Astrocyte of the spinal cord (primary cell): ENCODE measurements at places on chromosomes 16 and 17.
A peak's percentile ranks its signal among the peaks of the same experiment; 100 is the strongest.

DNA sequence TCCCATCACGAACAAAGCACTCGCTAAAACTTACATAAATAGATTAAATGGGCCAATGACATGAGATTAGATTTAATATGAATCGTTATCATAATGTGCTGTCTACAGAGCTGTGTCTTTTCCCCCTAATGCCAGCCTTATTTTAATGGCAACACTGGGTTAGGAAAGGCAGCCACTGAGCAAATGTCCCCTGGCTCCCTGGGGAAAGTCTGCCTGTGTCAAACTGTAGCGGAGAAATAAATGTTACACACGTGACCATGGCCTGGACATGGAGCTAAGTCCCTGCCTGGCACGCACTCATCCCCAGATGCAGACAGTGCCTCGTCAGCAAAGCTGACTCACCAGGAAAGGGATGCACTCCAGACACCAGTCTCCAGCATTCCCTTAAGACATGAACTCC lies 61.3 kb upstream of the SDK2 start:
- DNase-seq, result peak; percentile 14

DNA sequence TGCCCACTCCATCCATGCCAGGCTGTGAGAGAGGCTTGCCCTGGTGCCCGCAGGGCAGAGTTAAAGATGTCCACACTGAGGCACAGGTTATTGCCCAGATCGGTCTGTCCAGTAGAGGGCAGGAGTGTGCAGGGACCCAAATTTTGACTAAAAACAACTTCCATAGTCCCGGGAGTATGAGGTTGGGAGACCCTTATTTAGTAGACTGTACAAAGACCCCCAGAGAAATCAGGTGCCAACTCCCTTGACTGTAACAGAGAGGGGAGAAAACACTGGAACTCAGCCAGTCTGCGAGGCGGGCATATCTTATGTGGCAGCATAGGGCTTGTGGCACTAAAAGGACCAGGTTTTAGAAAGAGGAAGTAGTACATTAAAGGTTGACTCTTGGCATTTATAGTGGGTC lies 43.4 kb downstream of the HNF1B start:
- no peak for DNase-seq

GRCh38 chr17:11511696-11512095 lies 86.6 kb upstream of the DNAH9 start:
- no peak for DNase-seq

DNA sequence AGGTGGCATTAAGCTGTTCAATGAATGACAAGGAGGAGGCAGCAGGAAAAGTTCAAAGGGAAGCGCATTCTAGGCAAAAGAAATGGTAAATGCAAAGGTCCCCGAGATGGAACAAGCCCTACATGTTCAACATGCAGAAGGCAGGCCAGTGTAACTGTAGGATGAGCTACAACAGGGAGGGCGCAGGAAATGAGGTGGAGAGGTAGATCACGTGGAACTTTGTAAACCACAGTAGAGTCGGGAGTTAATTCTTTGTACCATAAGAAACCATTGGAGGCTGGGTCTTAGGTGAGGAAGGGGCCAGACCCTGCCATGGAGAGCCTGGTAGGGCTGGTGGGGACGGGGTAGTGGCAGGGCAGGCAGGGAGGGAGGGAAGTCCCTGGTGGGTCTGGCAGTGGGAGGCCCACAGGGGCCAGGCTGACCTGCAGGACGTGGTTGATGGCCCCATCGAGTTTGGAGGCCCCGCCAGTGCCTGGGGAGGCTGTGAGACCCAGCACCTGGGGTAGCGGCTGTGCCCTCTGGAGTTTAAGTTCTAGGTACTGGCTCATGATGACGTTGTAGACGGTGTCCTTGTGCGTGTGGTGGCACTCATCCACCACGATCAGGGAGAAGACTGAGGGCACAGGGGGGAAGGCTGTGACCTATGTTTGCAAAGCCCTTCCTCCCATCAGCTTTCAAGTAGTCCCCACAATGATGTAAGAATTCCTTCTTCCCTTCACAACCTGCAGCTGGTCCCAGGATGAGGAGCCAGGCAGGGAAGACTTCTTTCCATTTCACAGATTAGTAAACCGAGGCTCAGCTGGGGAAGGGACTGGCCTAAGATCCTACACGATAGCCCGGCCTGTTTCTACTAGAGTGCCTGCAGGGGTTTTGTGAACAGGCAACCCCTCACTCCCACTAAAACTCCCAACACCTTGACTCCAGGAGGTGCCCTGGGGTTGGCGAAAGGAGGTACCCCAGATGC lies 1.9 kb downstream of the DHX58 start:
- no peak for DNase-seq

- DNase-seq, result no peak
Observed at GRCh38 chr16:55658898-55659420, 3.2 kb downstream of the SLC6A2 start.

DNA sequence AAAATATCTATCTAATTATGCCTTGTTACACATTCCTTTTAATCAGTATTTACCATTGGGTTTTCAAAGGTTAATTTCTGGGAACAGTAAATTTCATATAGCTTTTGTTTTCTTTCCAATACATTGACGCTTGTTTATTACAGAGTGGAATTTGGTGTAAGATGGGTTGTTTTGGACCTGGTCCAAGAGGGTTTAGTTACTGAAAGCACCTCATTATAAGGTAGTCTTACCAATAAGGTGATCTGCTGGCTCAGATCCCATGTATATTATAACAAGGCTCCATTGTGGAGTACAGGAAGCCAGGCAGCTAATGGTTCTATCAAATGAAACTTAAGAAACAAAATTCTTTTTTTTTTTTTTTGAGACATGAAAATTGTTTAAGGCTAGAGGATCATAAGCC lies 87.3 kb upstream of the NACA2 start:
- no peak for DNase-seq

GRCh38 chr16:25217921-25218320 lies 1.2 kb downstream of the AQP8 start:
- no peak for DNase-seq

DNA sequence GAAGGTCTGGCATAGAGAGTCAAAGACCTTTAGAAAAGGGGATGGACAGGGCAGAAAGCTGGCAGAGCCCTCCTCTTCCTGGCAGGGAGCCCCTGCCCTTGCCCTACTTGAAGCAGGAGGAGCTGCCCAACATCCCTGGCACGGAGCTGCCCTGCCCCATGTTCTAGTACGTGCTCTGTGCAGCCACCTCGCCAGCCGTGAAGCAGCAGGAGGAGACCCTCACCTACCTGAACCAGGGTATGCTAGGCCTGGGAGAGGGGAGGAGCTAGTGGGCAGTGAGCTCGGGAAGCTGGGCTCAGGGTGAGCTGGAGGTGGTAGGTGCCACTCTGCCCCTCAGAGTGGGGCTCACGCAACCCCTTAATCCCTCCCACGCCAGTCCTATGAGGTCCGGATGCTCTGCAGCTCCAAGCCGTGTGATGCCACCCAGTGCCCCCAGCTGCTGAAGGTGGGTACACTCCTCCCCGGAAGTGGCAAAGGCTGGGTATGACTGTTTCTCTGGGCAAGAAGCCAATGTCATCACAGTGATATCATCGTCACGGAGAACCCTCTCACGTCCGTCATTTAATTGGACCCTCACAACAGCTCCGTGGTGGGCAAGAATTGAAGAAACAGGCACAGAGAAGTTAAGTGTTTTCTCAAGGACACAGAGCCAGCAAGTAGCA lies 12.7 kb upstream of the STAC2 start:
- DNase-seq, result no peak

DNA sequence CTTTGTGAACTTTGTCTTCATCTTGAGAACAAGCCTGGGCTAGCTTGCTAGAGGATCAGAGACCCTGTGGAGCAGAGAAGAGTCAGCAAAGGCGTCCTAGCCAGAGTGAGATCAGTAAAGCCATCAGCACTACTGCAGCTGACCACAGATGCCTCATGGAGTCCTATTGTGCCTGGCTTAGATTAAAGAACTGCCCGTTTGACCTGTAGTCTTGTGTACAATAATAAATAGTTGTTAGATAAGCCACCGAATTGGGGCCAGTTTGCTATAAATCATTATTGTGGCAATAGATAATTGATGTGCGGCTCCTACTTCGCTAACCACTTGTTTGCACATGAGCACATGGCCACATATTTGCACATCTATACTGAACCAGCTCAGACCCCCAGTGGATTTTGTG lies 103.0 kb downstream of the CYLD start:
- DNase-seq, result no peak

GRCh38 chr17:57158325-57158724 lies 73.3 kb downstream of the AKAP1 start:
- no peak for DNase-seq

GRCh38 chr16:12160815-12161550 lies 184.4 kb downstream of the SNX29 start:
- DNase-seq, result no peak

DNA sequence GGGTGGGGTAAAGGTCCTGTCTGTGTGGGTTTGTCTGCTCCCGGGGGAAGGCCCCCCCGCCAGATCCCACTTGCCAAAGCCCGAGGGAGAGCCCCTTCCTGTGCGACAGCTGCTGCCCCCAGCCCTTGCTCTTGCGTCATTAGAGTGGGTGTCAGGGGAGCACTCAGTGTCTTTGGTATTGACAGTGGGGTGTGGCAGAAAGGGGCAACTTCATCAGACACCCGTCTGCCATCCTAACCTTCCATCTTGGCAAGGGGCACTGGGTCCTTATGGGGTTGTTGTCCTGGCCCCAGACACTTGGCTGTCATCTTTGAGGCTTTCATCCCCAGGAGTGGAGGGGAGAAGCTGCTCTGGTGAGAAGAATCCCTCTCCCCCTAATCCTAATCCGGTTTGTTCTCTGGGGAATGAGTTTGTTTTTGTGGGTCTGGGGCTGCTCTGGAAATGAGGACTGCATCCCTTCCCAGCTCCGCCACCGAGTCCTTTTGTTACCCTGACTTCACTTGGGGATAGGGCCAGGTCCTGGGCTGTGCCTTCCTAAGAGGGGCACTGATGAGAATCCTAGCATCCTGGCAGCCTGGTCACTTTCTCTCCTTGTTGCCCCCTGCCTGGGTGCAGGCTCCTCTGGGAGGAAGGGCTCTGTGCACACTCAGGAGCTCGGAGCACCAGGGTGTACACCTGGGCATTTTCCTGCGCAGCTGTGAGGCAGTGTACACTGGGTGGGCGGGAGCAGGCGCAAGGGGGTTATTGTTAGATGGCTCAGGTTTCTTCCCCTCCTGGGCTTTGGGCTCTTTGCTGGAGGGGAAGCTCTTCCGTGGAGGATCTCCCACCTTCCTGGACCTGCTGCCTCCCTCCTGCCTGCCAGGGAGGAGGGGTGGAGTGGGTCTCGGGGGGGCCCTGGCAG lies 21.1 kb downstream of the GJD3 start:
- DNase-seq, result no peak

- DNase-seq, result peak; percentile 29
Observed at GRCh38 chr17:5282642-5283217, 646 bp downstream of the RABEP1 start.

GRCh38 chr17:50175035-50175807 lies 9.4 kb downstream of the SGCA start:
- no peak for DNase-seq

DNA sequence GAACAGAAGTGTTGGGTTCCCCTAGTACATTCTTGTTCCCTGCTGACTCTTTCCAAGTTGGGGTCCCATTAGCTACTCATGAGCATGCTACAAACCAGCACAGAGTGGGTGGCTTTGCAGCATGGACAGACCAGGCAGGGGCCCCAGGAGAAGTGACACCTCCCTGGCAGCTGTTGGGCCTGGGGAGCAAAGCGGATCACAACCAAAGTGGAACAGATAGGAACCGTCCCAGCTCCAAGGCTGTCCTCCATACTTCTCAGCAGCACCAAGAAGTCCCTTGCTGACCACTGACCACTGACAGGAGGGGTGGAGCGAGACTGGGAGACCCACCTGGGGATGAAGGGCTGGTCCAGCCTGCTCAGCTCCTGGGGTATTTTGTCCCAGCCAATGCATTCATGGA lies 12.4 kb upstream of the GFAP start:
- DNase-seq, result no peak

GRCh38 chr16:50202926-50203624 lies 50.0 kb downstream of the TENT4B start:
- peak; percentile 95 for DNase-seq

DNA sequence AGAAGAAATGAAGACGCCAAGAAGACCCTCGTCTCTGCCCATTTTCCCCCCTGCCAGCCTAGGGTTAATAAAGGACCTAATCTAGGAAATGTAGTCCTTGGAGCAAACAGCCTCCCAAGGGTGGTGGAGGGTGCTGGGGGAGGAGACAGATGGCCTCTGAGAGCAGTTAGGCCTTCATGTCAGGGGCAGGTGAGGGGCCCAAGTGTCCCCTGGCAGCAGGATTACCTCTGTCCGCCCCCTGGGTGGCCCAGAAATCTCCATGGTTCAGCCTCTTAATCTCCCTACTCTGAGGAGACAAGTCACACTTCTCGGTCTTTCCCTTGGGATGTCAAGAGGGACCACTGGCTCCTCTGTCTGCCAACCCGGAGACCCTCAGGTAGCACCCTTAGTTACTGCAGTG lies 365.4 kb upstream of the TNRC6C start:
- no peak for DNase-seq

- DNase-seq, result no peak
Observed at GRCh38 chr17:49875685-49876084, 27.8 kb upstream of the TAC4 start.

DNA sequence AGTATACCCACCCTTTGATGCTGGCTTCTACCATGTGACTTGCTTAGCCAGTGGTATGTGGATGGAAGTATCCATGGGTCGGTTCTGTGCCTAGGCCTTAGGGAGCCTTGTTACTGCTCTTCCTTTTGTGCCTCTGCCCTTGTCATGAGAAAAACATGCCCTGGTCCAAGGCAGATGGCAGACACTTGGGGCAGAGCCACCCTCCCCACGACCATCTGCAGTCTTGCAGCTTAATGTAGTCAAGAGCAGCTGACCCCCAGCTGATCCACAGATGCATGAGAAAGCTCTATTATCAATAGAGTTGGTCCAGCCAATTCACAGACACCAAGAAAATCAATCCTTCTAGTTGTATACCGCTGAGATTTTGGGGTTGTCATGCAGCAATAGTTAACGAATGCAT lies 95.7 kb downstream of the SLC39A11 start:
- DNase-seq, result no peak

GRCh38 chr16:4184038-4184702 lies 57.7 kb downstream of the SRL start:
- no peak for DNase-seq

- DNase-seq, result no peak
Observed at GRCh38 chr17:40559564-40559916, 5.7 kb downstream of the CCR7 start.

DNA sequence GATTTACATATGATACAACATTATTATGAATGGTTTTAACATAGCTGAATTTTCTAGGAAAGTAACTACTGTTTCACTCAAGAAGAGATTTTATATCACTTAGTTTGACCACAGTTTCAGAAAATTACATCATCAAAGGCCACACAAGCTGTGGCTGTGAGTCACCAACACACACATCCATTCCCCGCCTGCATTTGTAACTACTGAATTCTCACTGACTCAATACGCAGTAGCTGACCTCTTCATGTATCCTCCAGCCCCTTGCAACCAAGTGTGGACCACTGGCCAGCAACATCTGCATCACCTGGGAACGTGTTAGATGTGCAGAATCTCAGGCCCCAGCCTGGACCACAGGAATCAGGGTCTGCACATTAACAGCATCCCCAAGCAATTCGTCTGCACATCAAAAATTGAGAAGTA lies 197.6 kb downstream of the XYLT1 start:
- peak; percentile 93 for DNase-seq

GRCh38 chr17:12047681-12048376 lies 27.2 kb downstream of the MAP2K4 start:
- peak; percentile 17 for DNase-seq

GRCh38 chr17:50487213-50488096 lies 8.8 kb downstream of the RSAD1 start:
- no peak for DNase-seq

- no peak for DNase-seq
Observed at GRCh38 chr17:67262435-67263117, 17.6 kb upstream of the HELZ start.
